ENCODE measurements at places on chromosomes 3 and 15.

- no peak for DNase-seq
Measured at GRCh38 chr3:71125738-71126137, 457.8 kb downstream of the FOXP1 start.

- DNase-seq = no peak
Measured at GRCh38 chr15:92069308-92070250, 216.1 kb downstream of the SLCO3A1 start.

DNA sequence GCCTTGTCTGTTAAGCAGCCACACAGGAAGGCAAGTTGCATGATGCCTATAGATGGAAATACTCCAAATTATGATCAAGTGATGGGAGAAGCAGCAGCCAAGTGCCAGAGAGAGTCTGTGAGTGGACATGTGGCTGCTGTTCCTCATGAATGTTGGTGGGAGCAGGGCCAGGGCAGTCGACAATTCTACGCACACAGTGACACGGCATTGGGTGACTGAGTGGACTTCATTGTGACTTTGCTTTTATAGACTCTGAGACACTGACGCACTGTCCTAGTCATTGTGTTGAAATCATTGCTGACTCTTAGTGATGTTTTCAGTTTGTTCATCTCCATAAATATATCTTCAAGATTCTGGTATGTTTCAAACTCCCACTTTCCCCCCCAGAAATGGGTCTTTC lies 246.3 kb upstream of the SEMA6D start:
- DNase-seq = no peak

GRCh38 chr3:30779686-30780287 lies 114.7 kb downstream of the GADL1 start:
- no peak for DNase-seq

- DNase-seq = no peak
Measured at GRCh38 chr15:63497642-63498467, 6.5 kb upstream of the USP3 start.

Data from stimulated activated CD4-positive, alpha-beta T cell treated with anti-CD3 and anti-CD28 coated beads, Interleukin-1b, Interleukin-23, amount 100 ng/mL, for 24 hours (primary cell).